ENCODE measurements at places on chromosomes 1 and 21. TPM values are rescaled to one million over a fixed set of nuclear protein-coding genes. Genes with fewer than 3 reads are reported as not detected.

C1QB gene
- not detected for total RNA-seq

SMPDL3B gene
- 0.19 TPM for total RNA-seq

ARHGEF16 gene
- not detected for total RNA-seq

GFI1 gene
- 1.1 TPM for total RNA-seq

NEGR1 gene
- total RNA-seq, result 6.7 TPM

SPATA45 gene
- total RNA-seq, result not detected

KCNH1 gene
- total RNA-seq, result 2.0 TPM

VHLL gene
- total RNA-seq, result 0.19 TPM

ENO1 gene
- 3,008 TPM for total RNA-seq

CCDC27 gene
- total RNA-seq, result not detected

ALX3 gene
- total RNA-seq, result not detected

MX2 gene
- 58.7 TPM for total RNA-seq

AADACL3 gene
- total RNA-seq, result not detected

ADGRL2 gene
- 24.8 TPM for total RNA-seq

GPR3 gene
- total RNA-seq, result 9.1 TPM

WNT4 gene
- not detected for total RNA-seq

CIART gene
- 0.40 TPM for total RNA-seq

CTSK gene
- total RNA-seq, result 3.5 TPM

CFHR2 gene
- not detected for total RNA-seq

HES5 gene
- total RNA-seq, result not detected

PADI3 gene
- 2.1 TPM for total RNA-seq

LHX8 gene
- total RNA-seq, result 1.3 TPM

PTPRU gene
- 4.9 TPM for total RNA-seq

NUF2 gene
- 64.6 TPM for total RNA-seq

CRYAA gene
- total RNA-seq, result not detected

CD1C gene
- total RNA-seq, result not detected

LCA5L gene
- 0.90 TPM for total RNA-seq

CLDN14 gene
- total RNA-seq, result not detected

PEX11B gene
- total RNA-seq, result 19.3 TPM

FCRL1 gene
- not detected for total RNA-seq

EPHA2 gene
- total RNA-seq, result 283 TPM

SLC41A1 gene
- total RNA-seq, result 25.3 TPM

RRP1B gene
- total RNA-seq, result 25.3 TPM

LCE1C gene
- total RNA-seq, result not detected

IL19 gene
- not detected for total RNA-seq

NENF gene
- 92.5 TPM for total RNA-seq

GBP4 gene
- not detected for total RNA-seq

RAP1GAP gene
- total RNA-seq, result 0.69 TPM

FAM72B gene
- 11.7 TPM for total RNA-seq

SLC35F3 gene
- 4.0 TPM for total RNA-seq

ADAMTS4 gene
- 0.15 TPM for total RNA-seq

NR1I3 gene
- not detected for total RNA-seq

SLC44A3 gene
- not detected for total RNA-seq

LY9 gene
- not detected for total RNA-seq

FABP3 gene
- total RNA-seq, result not detected

FRRS1 gene
- total RNA-seq, result 3.8 TPM

SERPINC1 gene
- not detected for total RNA-seq

PRDM16 gene
- total RNA-seq, result not detected

Measured in A375 (cell line).